ENCODE measurements at places on chromosomes 3 and 15.

DNA sequence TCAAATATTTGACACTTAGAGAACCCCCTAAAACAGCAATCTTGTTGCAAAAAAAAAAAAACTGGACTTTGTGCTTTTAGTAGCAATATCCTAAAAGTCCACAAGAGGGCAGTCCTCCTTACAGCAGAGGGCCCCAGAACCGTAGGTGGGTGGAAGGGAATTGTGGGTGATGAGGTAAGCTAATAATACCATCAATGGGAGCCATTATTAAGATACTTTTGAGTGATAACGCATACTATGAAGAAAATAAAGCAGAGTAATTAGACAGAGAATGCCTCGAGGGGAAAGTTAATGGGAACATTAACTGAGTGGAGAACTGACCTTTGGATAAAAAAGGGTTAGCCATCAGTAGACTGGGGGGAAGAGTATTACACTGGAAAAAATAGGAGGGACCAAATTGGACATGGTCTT, 229.9 kb downstream of the THRB start:
- no peak for DNase-seq

DNA sequence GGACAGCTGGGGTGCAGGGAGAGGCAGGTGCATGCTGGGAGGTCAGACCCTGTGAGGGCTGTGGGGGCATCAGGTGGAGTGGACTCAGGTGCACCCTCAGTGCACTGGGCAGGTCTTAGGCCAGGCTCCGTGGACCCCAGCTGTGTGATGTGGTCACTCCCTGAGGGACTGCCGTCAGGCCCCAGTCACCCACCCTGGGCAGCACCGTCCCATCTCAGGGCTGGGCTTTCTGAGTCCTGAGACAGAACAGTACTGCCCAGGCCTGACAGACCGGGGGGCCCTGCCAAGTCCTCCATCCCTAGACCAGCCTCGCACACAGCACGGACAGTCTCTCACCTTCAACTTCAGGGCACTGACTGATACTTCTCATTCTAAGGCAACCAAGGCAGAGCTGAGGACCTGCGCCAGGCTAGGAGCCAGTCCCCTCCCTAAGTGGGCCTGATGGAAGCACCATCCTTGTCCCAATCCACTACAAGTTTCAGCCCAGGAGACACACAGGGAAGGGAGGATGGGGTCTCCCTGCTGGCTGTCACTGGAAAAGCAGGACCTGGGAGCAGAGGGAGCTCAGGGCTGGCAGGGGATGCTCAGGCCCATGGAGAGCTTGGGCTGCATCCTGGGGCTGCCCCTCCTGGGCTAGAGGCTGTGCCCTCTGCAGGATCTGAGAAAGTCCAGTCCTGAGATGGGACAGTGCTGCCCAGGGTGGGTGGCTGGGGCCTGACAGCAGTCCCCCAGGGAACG, 86.3 kb downstream of the LMLN start:
- no peak for DNase-seq

- DNase-seq: no peak
Measured at GRCh38 chr3:65641045-65641444, 397.7 kb downstream of the MAGI1 start.

DNA sequence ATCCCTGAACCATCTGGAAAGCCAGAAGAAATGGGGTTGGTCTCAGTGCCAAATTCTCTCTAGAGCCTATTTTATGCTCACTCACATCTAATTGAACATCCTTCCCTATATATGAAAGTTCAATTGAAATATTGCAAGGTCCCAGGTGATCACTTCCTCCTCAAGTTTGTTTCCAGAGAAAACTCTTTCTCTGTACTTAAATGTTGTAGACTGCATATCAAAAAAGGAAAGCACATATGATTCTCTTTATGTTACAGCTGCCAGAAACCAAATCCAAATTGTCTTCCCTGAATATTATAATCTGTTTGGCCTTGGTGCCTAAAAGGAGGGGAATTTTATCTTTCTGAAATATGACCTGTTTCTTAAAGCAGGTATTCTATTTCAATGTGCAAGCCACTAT, 93.3 kb downstream of the SHOX2 start:
- DNase-seq: no peak

GRCh38 chr3:123552095-123552714, 32.6 kb downstream of the HACD2 start:
- DNase-seq: no peak

GRCh38 chr3:151869181-151869580, 4.3 kb upstream of the SUCNR1 start:
- DNase-seq: no peak

All from left forelimb (tissue), 1 donor.